Lower lobe of right lung (tissue), 2 donors: ENCODE measurements at places on chromosomes 4 and X. TPM values are rescaled to one million over a fixed set of nuclear protein-coding genes. Genes with fewer than 3 reads are reported as not detected.

- no peak for DNase-seq
- H3K4me3 ChIP-seq = no peak overlapping the region
- H3K36me3 ChIP-seq = no peaks in the 10 kb centered on the region
- H3K4me1 ChIP-seq = no peaks in the 10 kb centered on the region
These were observed 74.9 kb downstream of the MAB21L2 start for GRCh38 chr4:150656891-150657290.

GRCh38 chrX:63434665-63435064 lies 83.5 kb upstream of the SPIN4 start:
- H3K4me1 ChIP-seq = no peaks in the 10 kb centered on the region
- no peak overlapping the region for H3K27ac ChIP-seq
- H3K4me3 ChIP-seq = no peak overlapping the region
- DNase-seq = no peak

CXCL3 gene
- total RNA-seq = 12.1 TPM

PRRG1 gene
- total RNA-seq = 16.2 TPM

- no peak for DNase-seq
- H3K4me3 ChIP-seq = no peak overlapping the region
- no peak overlapping the region for H3K27ac ChIP-seq
- peaks cover 13% of the 10 kb centered on the region for H3K4me1 ChIP-seq
- no peaks in the 10 kb centered on the region for H3K27me3 ChIP-seq
These were observed 190.6 kb downstream of the CCSER1 start for GRCh38 chr4:90317785-90318184.

GRCh38 chr4:136784326-136784725 lies 748.0 kb downstream of the PCDH18 start:
- no peaks in the 10 kb centered on the region for H3K4me1 ChIP-seq
- no peak overlapping the region for H3K27ac ChIP-seq
- H3K27me3 ChIP-seq = no peaks in the 10 kb centered on the region

GRCh38 chr4:1855333-1856070 lies 454 bp downstream of the LETM1 start:
- H3K27ac ChIP-seq = peak overlapping the region; percentile 84
- H3K27me3 ChIP-seq = no peaks in the 10 kb centered on the region
- H3K4me3 ChIP-seq = peak overlapping the region; percentile 96
- H3K4me1 ChIP-seq = peaks cover 37% of the 10 kb centered on the region
- H3K36me3 ChIP-seq = no peaks in the 10 kb centered on the region
- DNase-seq = peak; percentile 60

DNA sequence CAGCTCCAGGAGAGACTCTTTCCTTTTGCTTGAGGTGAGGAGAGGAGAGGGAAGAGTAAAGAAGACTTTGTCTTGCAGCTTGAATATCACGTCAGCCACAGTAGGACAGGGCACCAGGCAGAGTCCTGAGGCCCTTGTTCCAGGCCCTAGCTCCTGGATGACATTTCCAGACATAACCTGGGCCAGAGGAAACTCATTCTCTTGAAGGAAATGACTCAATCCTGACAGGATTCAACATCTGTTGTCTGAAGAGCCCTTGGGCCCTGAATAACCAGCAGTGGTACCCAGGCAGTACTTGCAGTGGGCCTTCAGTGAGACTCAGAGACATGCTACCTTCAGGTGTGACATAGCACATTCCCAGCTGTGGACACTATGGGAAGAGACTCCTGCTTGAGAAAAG lies 62.8 kb downstream of the FGF16 start:
- no peak overlapping the region for H3K27ac ChIP-seq
- DNase-seq = no peak
- H3K27me3 ChIP-seq = no peaks in the 10 kb centered on the region
- no peak overlapping the region for H3K4me3 ChIP-seq
- H3K36me3 ChIP-seq = peaks cover 49% of the 10 kb centered on the region

DNA sequence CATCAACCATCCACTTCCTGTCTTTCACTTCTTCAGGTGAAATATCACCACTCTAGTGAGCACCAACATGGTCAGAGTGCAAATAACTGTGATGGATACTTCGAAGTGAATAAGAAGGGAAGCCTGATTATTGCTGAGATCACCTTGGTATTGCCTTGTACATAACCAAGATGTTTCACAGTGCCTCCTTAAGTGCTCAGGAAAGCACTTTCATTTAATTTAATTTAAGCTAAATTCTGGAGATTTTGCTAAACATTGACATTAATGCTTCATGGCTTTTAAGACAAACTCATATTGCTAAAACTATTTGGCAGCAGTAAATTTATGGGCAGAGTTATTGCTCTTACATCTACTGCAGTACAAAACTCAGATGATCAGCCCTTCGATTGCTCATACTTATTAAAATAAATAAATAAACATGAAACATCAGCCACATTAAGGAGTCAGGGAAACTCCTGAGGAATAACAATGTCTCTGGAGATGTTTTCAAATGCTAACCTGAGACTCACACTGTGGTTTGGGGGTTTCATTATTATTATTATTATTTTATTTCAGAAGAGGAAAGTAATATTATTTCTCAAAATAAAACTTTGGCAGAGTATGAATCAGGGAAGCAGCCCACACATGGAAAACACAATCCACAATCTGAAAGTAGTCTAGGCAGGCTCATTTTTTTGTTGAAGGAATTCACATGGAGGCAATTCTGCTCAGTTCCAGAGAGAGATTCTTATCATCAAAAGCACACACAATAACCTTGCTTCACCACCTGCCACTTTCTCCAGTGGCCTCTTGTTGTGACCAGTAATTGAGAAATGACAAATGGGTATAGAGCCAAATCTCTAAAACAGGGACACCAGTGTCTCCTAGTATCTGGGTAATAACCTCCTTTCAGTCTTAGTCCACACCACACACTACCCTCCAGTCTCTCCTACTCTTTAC lies 344.2 kb downstream of the MAPK10 start:
- no peak overlapping the region for H3K4me3 ChIP-seq
- H3K4me1 ChIP-seq = no peaks in the 10 kb centered on the region
- DNase-seq = no peak

RTL5 gene
- total RNA-seq = 9.9 TPM

- no peaks in the 10 kb centered on the region for H3K4me1 ChIP-seq
- no peak for DNase-seq
- no peak overlapping the region for H3K4me3 ChIP-seq
- no peaks in the 10 kb centered on the region for H3K27me3 ChIP-seq
- no peaks in the 10 kb centered on the region for H3K36me3 ChIP-seq
These were observed 69.9 kb downstream of the COX7B2 start for GRCh38 chr4:46839128-46839527.

GRCh38 chr4:136650541-136651277 lies 881.6 kb downstream of the PCDH18 start:
- no peak for DNase-seq
- no peak overlapping the region for H3K4me3 ChIP-seq
- H3K36me3 ChIP-seq = no peaks in the 10 kb centered on the region
- H3K27me3 ChIP-seq = no peaks in the 10 kb centered on the region
- H3K4me1 ChIP-seq = no peaks in the 10 kb centered on the region
- no peak overlapping the region for H3K27ac ChIP-seq

DNA sequence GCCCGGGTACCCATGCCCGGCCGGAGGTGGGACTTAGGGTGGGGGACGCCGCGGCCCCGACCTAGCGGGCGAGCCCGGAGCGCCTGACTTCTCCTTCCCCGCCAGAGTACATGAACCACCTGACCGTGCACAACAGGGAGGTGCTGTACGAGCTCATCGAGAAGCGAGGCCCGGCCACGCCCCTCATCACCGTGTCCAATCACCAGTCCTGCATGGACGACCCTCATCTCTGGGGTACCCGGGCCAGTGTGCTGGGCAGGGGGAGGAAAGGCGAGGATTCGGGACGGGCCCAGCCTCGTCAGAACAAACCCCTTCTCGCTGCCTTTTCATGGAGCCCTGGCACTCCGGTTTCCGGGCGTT lies 622 bp downstream of the TAFAZZIN start:
- H3K4me1 ChIP-seq = peaks cover 6% of the 10 kb centered on the region
- H3K27ac ChIP-seq = peak overlapping the region; percentile 95
- DNase-seq = peak; percentile 81
- no peaks in the 10 kb centered on the region for H3K36me3 ChIP-seq

GRCh38 chrX:2928191-2928582 lies 952 bp downstream of the ARSD start:
- H3K27ac ChIP-seq = peak overlapping the region; percentile 77
- DNase-seq = peak; percentile 77
- no peaks in the 10 kb centered on the region for H3K27me3 ChIP-seq

DNA sequence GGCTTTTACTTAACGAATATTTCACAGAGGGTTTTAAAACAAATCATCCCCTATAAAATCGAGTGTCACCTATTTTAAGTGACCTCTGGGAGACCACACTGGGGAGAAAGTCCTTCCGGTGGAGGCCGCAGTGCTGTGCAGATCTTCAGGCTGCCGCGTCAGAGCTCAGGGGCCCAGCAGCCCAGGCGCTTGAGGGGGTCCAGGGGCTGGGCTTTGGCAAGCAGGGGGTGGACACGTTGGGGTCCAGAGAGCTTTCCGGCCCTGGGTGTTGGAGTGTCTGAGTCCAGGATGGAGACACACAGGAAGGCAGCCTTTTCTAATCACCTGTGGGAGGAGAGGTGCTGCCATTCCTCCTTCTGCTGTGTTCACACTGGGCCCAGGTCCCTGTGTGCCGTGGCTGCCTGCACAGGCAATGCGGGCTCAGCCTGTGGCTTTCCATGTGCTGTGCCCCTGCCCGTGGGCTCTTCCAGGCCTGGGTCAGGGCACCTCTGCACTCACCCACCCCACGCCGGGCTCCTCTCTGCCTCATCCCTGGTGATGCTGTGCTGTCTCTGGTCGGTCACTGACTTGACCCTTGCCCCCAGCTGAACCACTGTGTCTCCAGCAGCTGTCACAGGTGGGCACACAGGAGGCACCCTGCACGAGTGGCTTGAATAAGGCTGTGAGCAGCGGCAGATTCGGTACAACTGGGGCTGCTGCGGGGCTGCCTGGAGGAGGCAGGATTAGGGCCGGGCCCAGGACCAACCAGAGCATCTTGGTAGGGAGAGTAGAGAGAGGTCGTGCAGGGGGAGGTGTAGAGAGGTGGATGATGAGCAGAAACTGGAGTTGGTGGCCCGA lies 10.0 kb downstream of the HTRA3 start:
- DNase-seq = no peak
- no peak overlapping the region for H3K27ac ChIP-seq
- H3K27me3 ChIP-seq = no peaks in the 10 kb centered on the region
- H3K4me3 ChIP-seq = no peak overlapping the region
- H3K36me3 ChIP-seq = no peaks in the 10 kb centered on the region

GRCh38 chr4:41572956-41573355 lies 35.0 kb downstream of the LIMCH1 start:
- no peaks in the 10 kb centered on the region for H3K27me3 ChIP-seq
- DNase-seq = no peak

GRCh38 chrX:48028091-48028490 lies 21.3 kb downstream of the SPACA5 start:
- no peaks in the 10 kb centered on the region for H3K27me3 ChIP-seq
- no peak overlapping the region for H3K27ac ChIP-seq
- H3K36me3 ChIP-seq = no peaks in the 10 kb centered on the region
- DNase-seq = no peak
- H3K4me1 ChIP-seq = no peaks in the 10 kb centered on the region

GRCh38 chrX:10922835-10923234 lies 188.3 kb upstream of the HCCS start:
- H3K36me3 ChIP-seq = no peaks in the 10 kb centered on the region
- no peak overlapping the region for H3K27ac ChIP-seq
- no peaks in the 10 kb centered on the region for H3K4me1 ChIP-seq
- no peaks in the 10 kb centered on the region for H3K27me3 ChIP-seq
- H3K4me3 ChIP-seq = no peak overlapping the region

ATP1B4 gene
- not detected for total RNA-seq

GRCh38 chrX:140521393-140521792 lies 16.5 kb upstream of the SOX3 start:
- H3K27ac ChIP-seq = no peak overlapping the region
- no peaks in the 10 kb centered on the region for H3K27me3 ChIP-seq
- no peaks in the 10 kb centered on the region for H3K36me3 ChIP-seq
- no peak overlapping the region for H3K4me3 ChIP-seq

CXCL8 gene
- 6.2 TPM for total RNA-seq

DNA sequence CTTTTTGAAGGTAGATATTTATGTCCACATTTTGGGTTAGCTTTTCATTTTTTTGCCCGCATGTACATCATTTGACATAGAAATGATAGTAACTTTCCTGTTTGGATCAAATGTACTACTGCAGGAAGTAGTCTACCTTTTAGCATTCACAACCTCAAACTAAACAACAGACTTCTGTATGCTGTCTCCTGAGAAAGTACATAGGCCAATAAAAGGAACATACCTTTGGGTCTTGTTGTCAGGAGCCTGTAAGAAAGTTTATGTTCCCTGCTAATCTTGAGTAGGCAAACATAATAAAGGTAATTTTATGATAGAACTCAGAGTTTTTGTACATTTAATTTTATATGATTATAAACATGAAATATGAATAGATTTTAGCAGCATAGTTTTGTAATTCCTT lies 54.2 kb downstream of the STAG2 start:
- no peak overlapping the region for H3K4me3 ChIP-seq
- no peaks in the 10 kb centered on the region for H3K27me3 ChIP-seq
- H3K36me3 ChIP-seq = no peaks in the 10 kb centered on the region
- H3K27ac ChIP-seq = no peak overlapping the region
- H3K4me1 ChIP-seq = no peaks in the 10 kb centered on the region
- DNase-seq = no peak

CENPI gene
- total RNA-seq = 1.4 TPM

GRCh38 chr4:159787901-159788300 lies 685.0 kb downstream of the RAPGEF2 start:
- H3K36me3 ChIP-seq = no peaks in the 10 kb centered on the region
- no peak for DNase-seq
- no peak overlapping the region for H3K4me3 ChIP-seq
- no peak overlapping the region for H3K27ac ChIP-seq
- no peaks in the 10 kb centered on the region for H3K27me3 ChIP-seq
- H3K4me1 ChIP-seq = no peaks in the 10 kb centered on the region

DNA sequence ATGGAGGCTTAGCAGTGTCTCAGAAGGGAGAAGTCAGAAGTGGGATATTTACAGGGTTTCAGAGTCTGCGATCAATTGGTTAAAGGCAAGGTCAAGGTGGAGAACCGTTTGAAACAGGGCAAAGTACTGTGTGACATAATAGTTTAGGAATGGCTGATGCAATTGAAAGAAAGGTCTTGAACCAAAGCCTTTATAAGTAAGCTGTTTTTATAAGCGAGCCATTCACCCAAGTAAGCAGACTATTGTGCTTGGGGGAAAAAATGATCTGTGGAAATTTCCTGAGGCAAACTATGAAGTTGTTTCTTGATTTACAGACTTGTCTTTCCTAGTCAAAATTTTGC lies 327.3 kb downstream of the CAMK2D start:
- peaks cover 8% of the 10 kb centered on the region for H3K4me1 ChIP-seq
- no peak overlapping the region for H3K27ac ChIP-seq
- no peak for DNase-seq
- H3K4me3 ChIP-seq = no peak overlapping the region
- H3K36me3 ChIP-seq = no peaks in the 10 kb centered on the region

- H3K4me3 ChIP-seq = no peak overlapping the region
- no peaks in the 10 kb centered on the region for H3K36me3 ChIP-seq
- no peaks in the 10 kb centered on the region for H3K4me1 ChIP-seq
- H3K27me3 ChIP-seq = no peaks in the 10 kb centered on the region
- no peak for DNase-seq
These were observed 52.5 kb upstream of the ATXN3L start for GRCh38 chrX:13372203-13372980.
